Large intestine (tissue), 12 donors: ENCODE measurements at places on chromosomes 6 and 20. TPM values are rescaled to one million over a fixed set of nuclear protein-coding genes. Genes with fewer than 3 reads are reported as not detected.

- no peak for DNase-seq
Observed at GRCh38 chr6:119226089-119226488, 123.5 kb downstream of the MAN1A1 start.

- no peak for DNase-seq
Observed at GRCh38 chr6:45946887-45947286, 68.8 kb downstream of the CLIC5 start.

- no peak for DNase-seq
Observed at GRCh38 chr20:3744037-3744436, 11.6 kb downstream of the HSPA12B start.

DNA sequence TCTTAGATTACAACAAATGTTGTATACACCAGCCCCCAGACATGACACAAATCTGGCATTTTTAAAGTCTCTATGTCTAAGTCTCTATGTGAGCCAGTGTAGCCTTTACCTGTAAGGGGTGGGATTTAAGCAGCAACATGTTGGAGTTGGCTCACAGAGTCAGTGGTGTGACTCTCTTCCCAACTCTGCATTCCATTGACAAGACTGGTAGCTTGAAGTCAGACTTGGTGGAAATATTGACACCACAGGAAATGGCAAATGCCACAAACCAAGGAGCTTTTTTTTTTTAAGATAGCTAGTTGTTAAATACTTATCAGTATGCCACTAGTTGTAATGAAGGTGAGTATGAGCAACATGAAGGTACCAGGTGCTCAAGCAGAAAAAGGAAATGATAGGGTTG, 103.1 kb upstream of the SMLR1 start:
- DNase-seq = no peak

DNA sequence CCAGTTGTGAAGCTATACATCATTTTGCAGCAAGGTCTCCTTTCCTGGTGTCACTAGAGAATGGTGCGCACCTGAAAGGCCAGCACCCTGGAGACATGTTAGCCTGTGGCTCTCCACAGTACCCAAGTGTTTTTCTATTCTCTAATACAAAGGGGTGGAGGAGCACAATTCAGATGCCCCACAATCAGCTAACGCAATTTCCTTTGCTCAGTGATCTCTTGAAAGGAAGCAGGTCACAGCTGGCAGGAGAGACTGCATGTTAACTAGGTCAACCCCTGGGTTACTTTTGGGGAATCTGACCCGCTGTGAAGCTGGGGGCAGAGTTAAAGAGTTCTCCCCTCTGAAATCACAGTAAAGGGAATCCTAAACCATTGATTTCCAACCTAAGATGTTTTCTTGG, 92.5 kb downstream of the B3GAT2 start:
- DNase-seq = no peak

GRCh38 chr6:85114581-85114935, 335.3 kb upstream of the NT5E start:
- no peak for DNase-seq

DNA sequence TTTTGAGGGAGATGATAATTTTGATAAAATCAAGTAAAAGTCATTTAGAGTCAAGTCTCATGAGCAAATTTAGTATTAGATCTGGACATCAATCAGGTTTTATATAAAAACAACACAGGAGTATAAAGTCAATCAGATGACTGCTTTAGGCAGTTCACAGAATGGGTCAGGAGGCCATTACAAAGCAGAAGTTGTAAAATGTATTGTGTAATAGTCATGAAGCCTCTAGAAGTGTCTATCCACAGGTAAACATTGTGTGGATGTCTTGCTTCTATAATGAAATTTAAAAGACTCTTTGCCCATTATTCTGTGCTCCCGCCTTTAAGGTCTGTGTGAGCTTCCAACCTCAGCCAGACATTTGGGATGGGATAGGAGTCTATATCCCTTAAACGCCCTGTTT, 28.8 kb downstream of the MAP7 start:
- peak; percentile 38 for DNase-seq

GRCh38 chr20:47664068-47664437, 121.2 kb downstream of the SULF2 start:
- DNase-seq = peak; percentile 79

DNA sequence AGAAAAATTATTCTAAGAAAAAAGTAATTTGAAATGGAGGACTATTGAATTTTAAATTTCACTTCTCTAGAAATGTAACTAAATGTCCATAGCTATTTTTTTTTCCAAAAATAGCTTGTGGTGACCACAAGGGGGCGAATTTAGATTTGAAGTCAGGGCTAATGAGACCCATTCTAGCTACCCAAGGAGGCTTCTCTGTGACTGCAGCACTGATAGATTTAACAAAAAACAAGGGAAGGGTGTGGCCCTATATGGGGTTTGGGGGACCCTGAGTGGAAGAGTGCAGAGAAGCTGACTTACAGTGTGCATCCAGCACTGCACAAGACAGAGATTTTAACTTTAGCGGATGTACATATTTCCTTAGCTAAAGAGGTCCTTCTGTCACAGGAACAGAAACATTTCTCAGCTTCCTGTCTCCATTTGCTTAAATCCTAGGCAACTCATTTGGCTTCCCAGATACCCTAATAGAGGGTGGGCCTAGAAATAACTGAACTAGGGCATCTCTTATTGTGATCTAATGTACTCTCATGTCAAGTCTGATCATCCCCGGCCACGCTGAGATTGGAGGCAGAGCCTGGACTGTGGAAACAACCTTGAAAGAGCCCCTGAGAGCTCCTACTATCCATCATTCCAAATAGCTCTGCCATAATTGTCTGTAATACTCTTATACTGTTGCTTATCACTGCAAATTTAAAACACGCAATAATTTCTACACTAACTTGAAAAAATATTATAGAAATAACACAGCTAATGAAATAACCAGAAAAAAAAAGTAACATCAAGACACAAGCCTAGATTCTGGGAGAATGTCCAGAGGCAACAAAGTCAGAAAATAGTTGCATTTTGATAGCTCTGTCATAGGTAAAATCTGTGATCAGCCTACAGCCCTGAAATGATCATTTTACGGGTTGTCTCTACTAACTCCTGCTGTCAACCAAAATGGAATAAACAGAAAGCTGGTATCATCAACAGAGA, 93.6 kb downstream of the SNAP91 start:
- DNase-seq = peak; percentile 10

The TULP4 gene
- 25.8 TPM for polyA plus RNA-seq

The PXT1 gene
- 0.24 TPM for polyA plus RNA-seq

The BPIFB2 gene
- not detected for polyA plus RNA-seq

The BCAS1 gene
- 29.2 TPM for polyA plus RNA-seq
